ENCODE measurements at places on chromosomes 2 and 18.
A peak's percentile ranks its signal among the peaks of the same experiment; 100 is the strongest.

- H3K27ac ChIP-seq: no peak overlapping the region
- no peak overlapping the region for H3K4me3 ChIP-seq
- no peak for DNase-seq
- peaks cover 32% of the 10 kb centered on the region for H3K27me3 ChIP-seq
- H3K36me3 ChIP-seq: no peaks in the 10 kb centered on the region
Measured at GRCh38 chr2:96113367-96113677, 3.0 kb downstream of the ADRA2B start.

DNA sequence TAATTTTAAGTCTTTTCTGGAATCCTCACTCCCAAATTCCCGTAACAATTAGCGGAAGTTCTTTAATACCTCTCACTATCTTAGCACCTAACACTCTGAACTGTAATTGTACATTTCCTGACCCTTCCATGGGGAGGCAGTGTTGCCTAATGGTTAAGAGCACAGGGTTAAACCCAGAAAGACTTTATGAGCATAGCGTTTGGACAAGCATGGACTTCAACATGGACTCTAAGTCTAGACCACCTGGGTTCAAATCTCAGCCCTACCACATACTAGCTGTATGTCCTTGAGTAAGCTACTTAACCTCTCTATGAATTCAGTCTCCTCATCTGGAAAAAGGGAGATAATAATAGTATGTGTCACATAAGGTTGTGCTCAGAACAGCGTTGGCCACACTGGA is 13.0 kb downstream of the ANTXR1 start:
- no peaks in the 10 kb centered on the region for H3K4me1 ChIP-seq
- DNase-seq: no peak
- H3K36me3 ChIP-seq: no peaks in the 10 kb centered on the region
- H3K27me3 ChIP-seq: peaks cover 4% of the 10 kb centered on the region
- H3K27ac ChIP-seq: no peak overlapping the region

DNA sequence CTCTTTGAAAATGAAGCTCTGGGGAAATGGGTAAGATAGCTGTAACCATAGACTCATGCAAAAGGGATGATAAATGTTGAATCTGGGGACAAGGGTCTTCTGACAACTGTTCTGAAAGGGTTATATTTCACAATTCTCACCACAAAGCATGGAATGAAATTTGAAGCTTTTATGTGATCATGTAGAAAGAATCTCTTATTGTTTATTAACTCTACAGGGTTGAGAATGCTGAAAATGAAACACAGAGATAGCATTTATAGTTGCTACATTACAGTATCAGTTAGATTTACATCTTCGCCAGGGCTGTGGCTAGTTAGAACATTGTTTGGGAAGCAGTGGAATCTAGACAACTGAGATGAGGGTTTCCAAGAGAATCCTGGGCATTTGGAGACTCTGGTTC is 97.4 kb upstream of the LHCGR start:
- no peak overlapping the region for H3K27ac ChIP-seq
- H3K27me3 ChIP-seq: no peaks in the 10 kb centered on the region
- no peaks in the 10 kb centered on the region for H3K4me1 ChIP-seq
- H3K36me3 ChIP-seq: no peaks in the 10 kb centered on the region

DNA sequence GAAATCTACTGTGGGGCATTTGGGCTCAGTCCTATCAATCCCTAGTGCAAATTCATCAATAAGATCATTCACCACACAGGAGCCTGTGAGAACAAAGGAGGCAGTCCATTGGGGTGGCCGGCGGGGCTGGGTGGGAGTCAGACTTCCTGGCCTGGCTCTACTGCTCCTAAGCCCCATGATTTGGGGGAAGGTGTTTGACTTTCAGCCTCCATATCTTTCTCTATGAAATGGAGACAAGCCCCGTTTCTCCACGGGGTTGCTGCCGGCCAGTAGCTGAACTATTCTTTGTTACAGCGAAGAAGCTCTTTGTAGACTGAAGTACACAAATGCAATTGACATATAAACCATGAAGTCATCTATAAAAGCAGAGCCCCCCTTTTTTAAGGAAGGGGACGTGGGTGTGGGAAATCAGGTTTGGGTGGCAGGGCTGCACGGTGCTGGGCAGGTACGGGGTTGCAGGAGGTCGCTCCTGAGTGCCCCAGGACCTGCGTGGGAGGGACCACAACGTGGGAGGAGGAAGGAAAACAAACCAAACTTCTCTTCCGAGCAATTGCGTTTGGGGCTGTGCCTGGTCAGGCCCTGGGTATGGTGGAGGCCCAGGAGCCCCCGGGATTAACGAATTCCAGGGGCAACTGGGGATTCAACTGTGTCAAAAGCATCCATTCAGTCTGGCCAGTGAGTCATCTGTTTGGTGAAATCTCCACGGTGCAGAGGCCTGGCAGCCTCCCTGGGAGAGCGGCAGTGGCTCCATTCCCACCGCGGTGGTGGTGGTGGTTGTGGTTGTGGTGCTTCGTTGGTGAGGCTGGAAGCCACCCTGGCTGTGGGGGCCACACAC is 18.2 kb downstream of the FBLN7 start:
- no peaks in the 10 kb centered on the region for H3K36me3 ChIP-seq
- DNase-seq: no peak
- H3K4me1 ChIP-seq: peaks cover 35% of the 10 kb centered on the region
- peak overlapping the region; percentile 31 for H3K4me3 ChIP-seq
- H3K27ac ChIP-seq: peak overlapping the region; percentile 52

- H3K4me3 ChIP-seq: no peak overlapping the region
- no peaks in the 10 kb centered on the region for H3K36me3 ChIP-seq
- H3K27ac ChIP-seq: no peak overlapping the region
- H3K27me3 ChIP-seq: no peaks in the 10 kb centered on the region
Measured at GRCh38 chr18:28736223-28736622, 559.3 kb upstream of the CDH2 start.

DNA sequence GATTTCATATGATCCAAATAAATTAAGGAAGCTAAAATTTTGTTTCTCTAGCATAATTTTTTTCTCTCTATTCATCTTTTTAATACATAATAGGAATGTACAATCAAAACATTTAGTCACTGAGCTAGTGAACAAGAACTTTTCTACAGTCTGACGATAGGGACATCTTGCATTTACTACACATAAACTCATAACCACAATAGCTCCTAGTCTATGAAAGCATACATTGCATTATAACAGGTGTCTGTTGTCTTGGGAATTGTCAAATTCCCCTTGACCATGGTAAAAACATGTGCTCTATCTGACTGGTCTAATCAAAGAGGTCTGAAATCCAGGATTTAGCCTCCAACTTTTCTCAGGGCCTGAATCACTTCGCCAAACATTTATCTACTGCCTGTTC is 144.8 kb downstream of the FAM124B start:
- H3K27me3 ChIP-seq: no peaks in the 10 kb centered on the region
- H3K27ac ChIP-seq: no peak overlapping the region

- H3K4me1 ChIP-seq: no peaks in the 10 kb centered on the region
- no peak overlapping the region for H3K4me3 ChIP-seq
- DNase-seq: no peak
- H3K27me3 ChIP-seq: no peaks in the 10 kb centered on the region
Measured at GRCh38 chr18:28124131-28125029, 52.5 kb downstream of the CDH2 start.

DNA sequence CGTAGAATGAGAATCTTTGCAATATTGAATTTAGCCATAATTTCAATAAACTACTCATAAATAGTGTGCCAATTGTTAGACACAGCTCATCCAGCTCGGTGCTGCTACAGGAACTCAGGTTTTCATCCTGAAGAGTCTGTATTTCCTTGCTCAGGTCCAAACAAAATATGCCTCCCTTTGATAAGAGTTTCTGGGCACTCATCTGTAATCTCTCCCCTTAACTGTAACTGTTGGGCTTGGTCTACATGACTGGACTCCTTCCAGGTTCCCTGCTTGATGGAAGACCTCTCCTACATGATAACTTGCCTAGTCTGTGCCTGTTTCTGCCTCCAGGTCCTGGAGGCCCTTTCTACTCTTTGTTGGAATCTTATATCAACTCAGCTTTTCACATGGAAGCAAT is 57.9 kb downstream of the GCA start:
- no peak for DNase-seq
- H3K4me3 ChIP-seq: no peak overlapping the region
- no peaks in the 10 kb centered on the region for H3K27me3 ChIP-seq
- no peaks in the 10 kb centered on the region for H3K4me1 ChIP-seq
- H3K36me3 ChIP-seq: no peaks in the 10 kb centered on the region

- H3K27ac ChIP-seq: peak overlapping the region; percentile 91
- peak; percentile 42 for DNase-seq
- H3K4me3 ChIP-seq: no peak overlapping the region
- H3K27me3 ChIP-seq: no peaks in the 10 kb centered on the region
Measured at GRCh38 chr2:144459937-144460336, 60.0 kb downstream of the ZEB2 start.

- no peak overlapping the region for H3K4me3 ChIP-seq
- no peaks in the 10 kb centered on the region for H3K27me3 ChIP-seq
- H3K36me3 ChIP-seq: no peaks in the 10 kb centered on the region
- H3K27ac ChIP-seq: no peak overlapping the region
- no peaks in the 10 kb centered on the region for H3K4me1 ChIP-seq
Measured at GRCh38 chr2:11325961-11326676, 18.3 kb downstream of the ROCK2 start.

GRCh38 chr2:85990084-85990483 is 101.3 kb upstream of the ST3GAL5 start:
- H3K27ac ChIP-seq: no peak overlapping the region
- peaks cover 8% of the 10 kb centered on the region for H3K4me1 ChIP-seq
- H3K36me3 ChIP-seq: no peaks in the 10 kb centered on the region
- H3K4me3 ChIP-seq: no peak overlapping the region
- no peaks in the 10 kb centered on the region for H3K27me3 ChIP-seq
- DNase-seq: no peak

GRCh38 chr2:19225126-19225525 is 133.3 kb downstream of the OSR1 start:
- no peak for DNase-seq
- no peak overlapping the region for H3K4me3 ChIP-seq
- H3K4me1 ChIP-seq: no peaks in the 10 kb centered on the region
- no peaks in the 10 kb centered on the region for H3K27me3 ChIP-seq

DNA sequence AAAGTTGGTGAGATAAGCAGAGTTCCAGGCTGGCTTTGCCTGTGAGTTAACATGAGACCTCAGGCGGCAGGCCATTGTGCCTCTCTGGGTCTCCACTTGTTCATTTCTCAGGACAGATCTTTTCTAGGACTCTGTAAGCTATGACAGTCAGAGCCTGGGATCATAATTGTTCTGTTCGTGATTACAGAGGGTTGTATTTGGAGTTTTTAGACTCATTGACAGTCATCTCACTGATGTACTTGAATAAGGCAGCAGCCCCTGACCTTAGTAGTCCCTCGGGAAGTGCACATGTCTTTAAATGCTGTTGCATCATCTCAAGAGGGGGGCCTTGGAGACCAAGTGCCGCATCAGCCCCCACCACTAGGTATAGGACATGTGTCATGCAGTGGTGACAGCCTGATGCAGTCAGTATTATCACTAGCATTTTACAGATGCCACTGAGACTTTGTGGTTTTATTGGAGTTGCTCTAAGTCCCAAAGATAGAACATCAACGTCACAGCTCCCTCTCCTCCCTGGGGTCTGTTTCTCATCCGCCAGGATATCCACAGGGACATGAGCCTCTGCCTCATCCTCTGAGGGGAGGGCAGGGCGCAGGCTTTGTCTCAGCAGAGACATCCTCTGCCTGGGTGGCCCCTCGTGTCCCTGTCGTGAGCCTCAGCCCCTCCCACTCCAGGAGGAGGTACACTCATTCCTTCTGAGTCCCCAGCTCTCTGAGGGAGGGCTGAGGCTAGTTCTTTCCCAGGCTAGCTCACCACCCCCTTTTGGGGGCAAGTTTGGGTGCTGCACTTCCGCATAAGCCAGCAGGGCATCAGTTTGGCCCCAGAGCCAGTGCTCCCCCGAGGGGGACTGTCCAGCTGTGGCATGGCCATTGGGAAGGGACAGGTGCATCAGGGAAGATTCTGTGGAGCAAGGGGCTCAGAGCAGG is 14.1 kb downstream of the GLI2 start:
- H3K4me3 ChIP-seq: no peak overlapping the region
- no peak for DNase-seq
- no peaks in the 10 kb centered on the region for H3K4me1 ChIP-seq
- peaks cover 6% of the 10 kb centered on the region for H3K27me3 ChIP-seq
- no peak overlapping the region for H3K27ac ChIP-seq

- no peak overlapping the region for H3K27ac ChIP-seq
- no peaks in the 10 kb centered on the region for H3K27me3 ChIP-seq
- no peaks in the 10 kb centered on the region for H3K36me3 ChIP-seq
- DNase-seq: no peak
- H3K4me1 ChIP-seq: no peaks in the 10 kb centered on the region
Measured at GRCh38 chr2:16900405-16901025, 234.9 kb upstream of the CYRIA start.

- no peak overlapping the region for H3K4me3 ChIP-seq
- peaks cover 4% of the 10 kb centered on the region for H3K4me1 ChIP-seq
- no peak for DNase-seq
- no peaks in the 10 kb centered on the region for H3K27me3 ChIP-seq
- no peaks in the 10 kb centered on the region for H3K36me3 ChIP-seq
- H3K27ac ChIP-seq: no peak overlapping the region
Measured at GRCh38 chr2:176935543-176936102, 277.0 kb upstream of the HNRNPA3 start.

DNA sequence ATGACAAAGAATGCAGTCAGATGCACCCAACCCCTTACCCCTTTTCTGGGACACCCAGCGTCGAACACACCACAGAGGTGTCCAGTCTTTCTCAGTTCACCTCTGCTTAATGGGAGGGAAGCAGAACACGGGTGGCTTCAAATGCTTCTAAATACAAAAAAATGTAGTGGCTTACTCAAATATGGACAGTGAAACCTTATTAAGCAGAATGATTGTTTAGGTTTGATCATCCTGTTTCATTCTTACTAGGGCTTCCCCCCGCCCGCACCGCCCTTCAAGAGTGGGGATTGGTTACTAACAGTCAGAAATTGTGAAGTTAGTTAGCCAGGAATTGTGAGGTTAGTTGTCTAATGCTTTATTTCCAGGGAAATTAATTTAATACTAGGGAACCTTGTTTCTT is 21.6 kb downstream of the ATG16L1 start:
- H3K4me1 ChIP-seq: peaks cover 34% of the 10 kb centered on the region
- no peak overlapping the region for H3K4me3 ChIP-seq
- H3K27ac ChIP-seq: no peak overlapping the region
- no peak for DNase-seq

All from T-cell (primary cell).